ENCODE measurements at places on chromosomes 16 and 17. TPM values are rescaled to one million over a fixed set of nuclear protein-coding genes. Genes with fewer than 3 reads are reported as not detected.

GRCh38 chr16:89723279-89724250, 2.2 kb downstream of the ZNF276 start:
- DNase-seq = peak; percentile 94
- peaks cover 55% of the 10 kb centered on the region for H3K4me1 ChIP-seq
- no peaks in the 10 kb centered on the region for H3K27me3 ChIP-seq

GRCh38 chr16:4410335-4411075, 5.9 kb downstream of the CORO7 start:
- no peak overlapping the region for H3K27ac ChIP-seq
- H3K27me3 ChIP-seq = no peaks in the 10 kb centered on the region
- peaks cover 72% of the 10 kb centered on the region for H3K36me3 ChIP-seq
- H3K4me1 ChIP-seq = peaks cover 43% of the 10 kb centered on the region
- DNase-seq = no peak

GRCh38 chr16:70793851-70794502, 7.0 kb downstream of the VAC14 start:
- H3K4me3 ChIP-seq = no peak overlapping the region
- no peaks in the 10 kb centered on the region for H3K36me3 ChIP-seq
- H3K27me3 ChIP-seq = no peaks in the 10 kb centered on the region
- peaks cover 2% of the 10 kb centered on the region for H3K4me1 ChIP-seq
- no peak overlapping the region for H3K27ac ChIP-seq
- DNase-seq = no peak

GRCh38 chr17:47820033-47820789, 1.4 kb downstream of the OSBPL7 start:
- peaks cover 48% of the 10 kb centered on the region for H3K36me3 ChIP-seq
- no peak for DNase-seq
- H3K27ac ChIP-seq = peak overlapping the region; percentile 79
- no peaks in the 10 kb centered on the region for H3K27me3 ChIP-seq
- H3K4me1 ChIP-seq = peaks cover 26% of the 10 kb centered on the region

DNA sequence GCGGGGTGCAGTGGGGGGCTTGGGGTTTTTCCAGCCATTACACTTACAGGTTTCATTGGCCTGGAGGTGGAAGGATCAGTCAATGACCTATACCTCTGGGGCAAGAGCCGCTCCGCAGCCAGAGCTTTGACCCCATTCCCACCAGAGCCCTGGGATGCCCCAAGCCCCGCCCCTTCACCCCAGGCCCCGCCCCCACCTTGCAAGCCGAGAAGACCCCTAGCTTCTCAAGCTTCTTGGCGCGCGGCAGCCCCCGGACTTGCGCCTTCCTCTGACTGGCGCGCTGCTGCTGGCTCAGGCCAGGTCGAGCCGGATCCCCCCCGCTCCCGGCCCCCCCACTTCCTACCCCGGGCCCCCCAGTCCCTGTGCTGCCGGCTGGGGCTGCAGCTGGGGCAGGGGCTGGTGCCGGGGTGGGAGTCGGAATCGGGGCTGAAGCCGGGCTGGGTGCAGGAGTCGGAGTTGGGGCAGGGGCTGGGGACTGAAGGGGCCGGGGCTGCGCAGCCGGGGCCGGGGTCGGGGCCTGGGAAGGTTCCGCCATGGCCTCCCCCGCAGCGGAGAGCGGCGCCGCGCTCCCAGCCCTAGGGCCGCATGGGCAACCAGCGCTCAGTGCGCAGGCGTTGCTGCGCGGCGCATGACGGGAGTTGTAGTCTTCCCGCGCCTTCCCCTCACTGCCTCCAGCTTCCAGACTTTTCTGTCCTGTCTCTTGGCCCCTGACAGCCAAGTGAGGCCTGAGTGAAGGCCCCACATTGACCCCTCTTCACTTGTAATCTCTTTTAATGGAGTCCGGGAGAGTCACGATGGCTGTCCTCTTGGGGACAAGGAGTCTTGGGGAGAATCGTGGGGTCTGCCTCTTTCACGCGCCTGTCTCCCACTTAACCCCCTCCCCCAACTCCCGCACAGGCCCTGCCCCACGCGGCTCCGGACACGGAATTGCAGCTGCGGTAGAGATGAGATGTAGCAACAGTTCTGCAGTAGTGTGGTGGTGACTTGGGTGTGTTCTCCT, at the start of gene KAT2A:
Gene KAT2A, minus strand, starts transcription at position 598 of the 1,000 bp plus-strand sequence. Its CDS starts 63 bp downstream, at position 535.
- H3K36me3 ChIP-seq = no peaks in the 10 kb centered on the region
- peak within 1 kb of the TSS; percentile 26 for H3K4me3 ChIP-seq
- H3K27ac ChIP-seq = no peak within 1 kb of the TSS
- no peaks in the 10 kb centered on the region for H3K27me3 ChIP-seq
- peaks cover 14% of the 10 kb centered on the region for H3K4me1 ChIP-seq

Gene PTX4
- total RNA-seq = not detected

Gene KRT16
- total RNA-seq = not detected

DNA sequence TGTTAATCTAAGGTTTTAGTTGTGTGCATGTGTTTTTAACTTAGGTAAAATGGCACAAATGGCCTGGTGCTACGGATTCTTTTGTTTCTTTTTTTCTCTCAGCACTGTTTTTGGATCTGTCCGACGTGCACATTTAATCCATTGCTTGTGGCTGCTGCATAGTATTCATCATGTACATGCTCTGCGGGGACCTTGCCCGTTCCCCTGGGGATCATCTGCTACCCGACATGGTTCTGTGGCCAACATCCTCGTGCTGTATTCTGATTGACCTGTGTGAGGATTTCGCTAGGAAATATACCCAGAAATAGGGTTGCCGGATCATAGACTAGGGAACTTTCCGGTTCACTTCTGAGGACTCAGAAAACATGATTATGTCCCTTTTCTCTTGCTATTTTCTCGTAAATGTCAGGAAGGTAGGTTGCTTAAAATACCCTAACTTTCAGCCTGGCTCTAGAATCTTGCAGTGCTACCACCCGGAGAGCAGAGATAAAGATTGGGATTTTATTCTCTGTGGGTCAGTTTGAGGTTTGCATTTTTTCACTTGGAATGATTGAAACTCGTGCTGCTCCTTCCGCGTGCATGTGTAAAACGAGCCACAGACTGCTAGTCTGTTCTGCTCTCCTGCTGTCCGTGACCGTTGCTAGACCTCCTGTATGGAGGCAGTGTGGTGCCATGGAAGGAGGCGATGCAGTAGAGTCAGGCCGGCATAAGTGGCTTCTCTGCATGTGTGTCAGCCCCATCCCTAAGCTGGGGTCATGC, 42.9 kb downstream of the LDHD start:
- no peak overlapping the region for H3K27ac ChIP-seq
- H3K27me3 ChIP-seq = no peaks in the 10 kb centered on the region
- H3K36me3 ChIP-seq = no peaks in the 10 kb centered on the region
- DNase-seq = no peak
